ENCODE measurements at places on chromosomes 5 and 9.

GRCh38 chr9:107016383-107016782 lies 153.4 kb downstream of the ZNF462 start:
- DNase-seq, result no peak

DNA sequence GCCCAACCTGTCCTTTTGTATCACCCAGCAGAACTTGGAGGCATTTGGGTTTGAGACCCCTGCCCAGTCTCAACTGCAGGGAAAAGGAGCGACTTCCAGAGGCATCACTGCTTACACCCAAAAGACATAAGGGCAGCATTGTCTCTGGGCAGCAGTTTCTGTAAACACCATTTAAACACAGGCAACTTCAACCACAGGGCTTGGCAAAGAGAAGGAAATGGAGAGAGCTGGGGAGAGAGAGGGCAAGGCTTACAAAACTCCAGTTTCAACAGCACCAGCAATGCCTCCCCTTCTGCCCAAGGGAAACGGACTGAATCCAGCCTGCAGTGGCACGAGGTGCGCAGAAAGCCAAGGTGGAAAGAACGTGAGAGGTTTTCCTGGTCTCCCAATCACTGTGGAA lies 147.6 kb downstream of the ROR2 start:
- DNase-seq, result no peak

- DNase-seq, result no peak
Measured at GRCh38 chr9:108180541-108180940, 675.2 kb downstream of the ACTL7B start.

- no peak for DNase-seq
Measured at GRCh38 chr5:171703146-171703545, 82.5 kb upstream of the SMIM23 start.

- no peak for DNase-seq
Measured at GRCh38 chr9:72390907-72391306, 25.9 kb upstream of the ZFAND5 start.

GRCh38 chr5:16179511-16179935 lies at the start of gene MARCHF11:
Gene MARCHF11, minus strand, starts transcription at chr5:16179791. Its CDS starts 216 bp downstream, at chr5:16179575.
- DNase-seq, result no peak

- DNase-seq, result no peak
Measured at GRCh38 chr5:77139001-77139400, 51.9 kb upstream of the ZBED3 start.

Measured in stimulated activated CD4-positive, alpha-beta T cell treated with anti-CD3 and anti-CD28 coated beads, Interleukin-1b, Interleukin-23, amount 100 ng/mL, for 1 hour (primary cell).